ENCODE measurements at places on chromosomes 16 and 17. TPM values are rescaled to one million over a fixed set of nuclear protein-coding genes. Genes with fewer than 3 reads are reported as not detected.

Gene DLX4
- under 0.01 TPM for total RNA-seq

Gene TM4SF5
- not detected for total RNA-seq

Gene HS3ST3A1
- total RNA-seq: 2.4 TPM

Gene MYCBPAP
- total RNA-seq: 5.4 TPM

Gene SUMO2
- total RNA-seq: 50.9 TPM

DNA sequence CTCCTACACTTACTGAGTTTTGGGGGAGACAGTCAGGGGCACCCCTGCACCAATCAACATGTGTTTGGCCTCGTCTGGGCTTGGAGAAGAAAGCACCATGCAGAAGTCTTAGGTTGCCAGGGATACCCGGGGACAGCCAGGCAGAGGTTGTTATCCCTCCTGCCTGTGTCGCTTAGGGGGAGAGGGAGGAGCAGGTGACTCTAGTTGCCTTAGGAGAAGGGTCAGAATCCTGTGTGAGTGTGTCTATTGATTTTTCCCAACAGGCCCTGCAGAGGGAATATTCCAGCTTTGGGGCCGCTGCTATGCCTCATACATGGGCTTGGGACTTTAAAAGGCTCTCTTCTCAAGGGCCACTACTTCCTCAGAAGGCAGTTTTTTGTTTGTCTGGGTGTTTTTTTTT, 89.1 kb downstream of the RGS9 start:
- DNase-seq: no peak

GRCh38 chr17:74213861-74214391, 555 bp downstream of the TTYH2 start:
- no peak for DNase-seq

DNA sequence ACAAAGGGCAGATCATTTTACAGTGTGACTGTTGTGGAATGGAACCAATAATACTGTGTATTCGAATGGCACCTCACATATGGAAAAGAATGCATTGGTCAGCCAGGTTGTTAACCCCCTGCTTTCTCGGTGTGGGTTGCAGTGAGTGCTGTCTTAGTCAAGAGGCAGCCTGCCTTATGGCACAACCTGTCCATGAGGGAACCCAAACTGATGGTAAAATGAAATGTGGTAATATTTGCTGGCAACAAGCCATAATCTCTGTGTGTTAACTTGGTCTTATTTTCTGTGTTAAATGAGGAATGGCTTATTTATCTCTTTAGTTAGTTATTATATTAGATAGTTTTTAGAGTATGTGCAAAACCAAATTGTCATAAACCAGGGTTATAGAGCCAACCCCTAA, 81.6 kb downstream of the TMC6 start:
- DNase-seq: no peak

DNA sequence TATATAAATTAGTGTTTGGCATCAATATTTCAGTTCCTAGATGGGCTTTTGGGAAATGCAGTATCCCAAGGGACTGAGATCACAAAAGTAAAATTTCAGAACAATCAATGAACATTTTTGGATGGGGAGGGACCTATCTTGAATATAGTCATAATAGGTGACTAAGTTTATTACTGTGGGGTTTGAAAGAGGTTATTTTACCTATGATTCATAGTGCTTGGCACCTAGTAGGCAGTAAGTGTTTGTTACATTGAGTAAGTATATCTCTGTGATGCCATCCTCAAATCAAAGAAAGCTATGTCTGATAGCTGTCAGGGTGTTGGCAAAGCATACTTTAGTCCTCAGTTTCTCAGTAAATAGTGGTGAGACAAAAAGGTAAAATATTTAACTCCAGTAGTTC, 36.9 kb downstream of the ZNF207 start:
- DNase-seq: no peak

GRCh38 chr16:694863-695354, 4.7 kb upstream of the WDR24 start:
- no peak for DNase-seq

DNA sequence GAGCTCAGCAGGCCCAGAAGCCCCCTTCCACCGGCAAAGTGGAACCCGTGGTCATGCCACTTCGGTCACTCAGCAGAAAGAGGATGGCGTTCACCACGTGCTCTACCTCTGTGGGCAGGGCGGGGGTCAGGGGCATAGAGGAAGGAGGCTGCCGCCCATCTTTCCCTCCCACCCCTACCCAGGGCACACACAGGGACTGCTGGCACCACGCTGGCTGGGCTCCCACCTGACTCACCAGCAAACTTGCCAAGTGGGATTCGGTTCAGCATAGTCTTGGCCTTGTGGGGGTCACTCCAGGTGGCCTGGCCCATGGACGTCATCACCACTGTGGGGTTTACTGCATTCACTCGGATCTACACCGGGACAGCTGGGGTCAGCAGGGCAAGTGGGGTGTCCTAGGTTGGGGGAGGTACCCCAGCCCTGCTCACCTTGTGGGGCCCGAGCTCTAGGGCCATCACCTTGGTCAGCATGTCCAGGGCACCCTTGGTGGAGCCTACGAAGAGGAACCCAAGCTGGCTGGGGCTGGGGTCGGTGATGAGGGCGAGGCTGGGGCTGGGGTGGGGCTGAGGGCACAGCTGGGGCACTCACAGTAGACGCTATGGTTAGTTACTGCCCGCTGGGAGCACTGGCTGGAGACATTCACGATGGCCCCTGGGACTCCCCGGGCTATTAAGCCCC, 1.4 kb downstream of the DCXR start:
- DNase-seq: no peak

DNA sequence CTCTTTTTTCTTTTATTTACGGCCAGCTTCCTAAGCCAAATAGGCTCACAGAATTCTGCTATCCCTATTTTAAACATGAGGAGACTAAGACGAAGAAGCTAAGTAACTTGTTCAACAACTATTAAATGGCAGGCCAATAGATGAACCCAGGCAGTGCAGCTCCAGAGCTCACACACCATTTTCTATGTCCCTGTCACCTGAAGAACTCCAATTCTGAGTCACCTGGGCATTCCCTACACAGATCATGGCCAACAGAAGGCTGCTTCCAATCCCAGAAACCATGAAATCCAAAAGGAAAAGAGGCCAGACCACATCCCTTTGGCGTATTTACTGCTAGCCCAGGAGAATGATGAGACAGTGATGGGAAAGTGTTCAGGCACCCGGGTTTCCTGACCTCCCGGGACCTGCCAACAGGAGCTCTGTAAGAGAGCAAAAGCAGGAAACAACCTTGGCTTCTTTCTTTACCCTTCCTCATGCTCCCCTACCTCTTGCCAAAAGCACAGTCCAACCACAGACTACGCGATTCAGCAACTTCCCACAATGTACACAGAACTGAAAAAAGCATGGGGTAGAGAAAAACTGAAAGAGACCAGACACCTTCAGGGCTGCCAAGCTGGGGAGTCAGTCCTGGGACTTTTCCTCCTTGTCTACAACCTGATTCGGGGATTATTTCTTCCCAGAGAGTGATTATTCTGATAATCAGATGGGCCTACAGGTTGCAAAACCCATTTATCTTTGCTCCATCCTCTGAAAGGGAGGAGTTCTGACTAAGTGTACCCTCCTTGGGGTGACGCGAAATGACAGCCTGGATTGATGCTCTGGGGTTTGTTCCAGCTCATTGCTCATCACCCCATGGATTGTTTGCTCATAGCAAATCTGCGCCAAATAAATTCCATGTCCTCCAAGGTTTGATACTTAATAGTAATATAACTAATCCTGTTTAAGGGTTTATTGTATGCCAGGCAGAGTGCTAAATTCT, 47.8 kb upstream of the HAS3 start:
- DNase-seq: peak; percentile 9

All from hematopoietic multipotent progenitor cell (in vitro differentiated cells).